ENCODE measurements at places on chromosomes 16 and 17.

- no peaks in the 10 kb centered on the region for H3K36me3 ChIP-seq
- no peak overlapping the region for H3K4me3 ChIP-seq
- no peak for DNase-seq
- H3K27me3 ChIP-seq: no peaks in the 10 kb centered on the region
- no peak overlapping the region for H3K27ac ChIP-seq
Observed at GRCh38 chr16:22847690-22848089, 33.7 kb downstream of the HS3ST2 start.

DNA sequence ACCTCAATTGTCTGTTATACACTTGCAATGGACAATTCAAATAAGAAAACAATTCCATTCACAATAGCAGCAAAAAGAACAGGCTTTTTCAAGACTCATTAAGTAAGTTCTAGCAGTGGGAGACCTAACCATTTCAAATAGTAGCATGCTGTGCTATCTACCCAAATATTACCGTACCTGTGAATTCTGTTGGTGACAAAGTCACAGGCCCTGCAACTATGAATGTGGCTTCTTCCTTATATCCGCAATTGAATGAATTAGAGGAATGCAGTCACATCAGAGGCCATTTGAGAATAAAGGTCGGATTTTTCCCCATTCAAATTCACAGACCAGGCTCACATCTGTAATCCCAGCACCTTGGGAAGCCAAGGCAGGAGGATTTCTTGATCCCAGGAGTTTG, 800 bp upstream of the NME4 start:
- no peaks in the 10 kb centered on the region for H3K36me3 ChIP-seq
- H3K27ac ChIP-seq: peak overlapping the region; percentile 58
- no peak for DNase-seq
- peak overlapping the region; percentile 79 for H3K4me3 ChIP-seq
- no peaks in the 10 kb centered on the region for H3K27me3 ChIP-seq

GRCh38 chr17:72764632-72765041, 327.9 kb downstream of the SLC39A11 start:
- no peaks in the 10 kb centered on the region for H3K27me3 ChIP-seq
- no peak overlapping the region for H3K27ac ChIP-seq
- no peak overlapping the region for H3K4me3 ChIP-seq
- H3K4me1 ChIP-seq: no peaks in the 10 kb centered on the region
- H3K36me3 ChIP-seq: no peaks in the 10 kb centered on the region

- H3K4me1 ChIP-seq: no peaks in the 10 kb centered on the region
- no peak overlapping the region for H3K27ac ChIP-seq
- DNase-seq: no peak
- no peak overlapping the region for H3K4me3 ChIP-seq
Observed at GRCh38 chr16:82728901-82729300, 102.1 kb downstream of the CDH13 start.

Measured in ascending aorta (tissue), 2 donors.